MCF 10A (cell line): ENCODE measurements at places on chromosomes 5 and 9. TPM values are rescaled to one million over a fixed set of nuclear protein-coding genes. Genes with fewer than 3 reads are reported as not detected.

GRCh38 chr5:126414874-126415502, 8.2 kb upstream of the GRAMD2B start:
- no peak overlapping the region for H3K27ac ChIP-seq
- H3K4me1 ChIP-seq = peaks cover 9% of the 10 kb centered on the region
- H3K4me3 ChIP-seq = no peak overlapping the region
- DNase-seq = peak; percentile 72

DNA sequence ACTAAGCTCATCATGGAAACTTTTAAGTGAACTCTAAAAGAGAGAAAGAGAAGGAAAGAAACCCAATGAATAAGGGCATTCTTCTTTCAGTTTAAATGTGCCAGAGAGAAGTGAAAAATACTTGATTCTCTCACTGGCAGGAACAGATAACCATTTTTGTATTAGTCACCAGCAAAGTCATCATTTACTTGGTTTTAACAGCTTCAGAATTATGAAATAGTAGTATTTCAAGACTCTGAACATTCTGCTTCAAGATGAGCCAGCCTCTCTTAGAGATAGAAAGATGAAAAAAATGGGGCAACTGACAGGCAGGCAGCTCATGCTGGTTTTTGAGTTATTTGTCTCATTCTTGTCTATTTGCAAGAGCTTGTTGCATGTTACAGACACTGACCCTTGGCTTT, 103.5 kb downstream of the GCNT1 start:
- H3K36me3 ChIP-seq = no peaks in the 10 kb centered on the region
- H3K27me3 ChIP-seq = no peaks in the 10 kb centered on the region
- H3K4me1 ChIP-seq = peaks cover 37% of the 10 kb centered on the region

GRCh38 chr5:10612251-10612650, 48.4 kb downstream of the ANKRD33B start:
- H3K4me1 ChIP-seq = peaks cover 7% of the 10 kb centered on the region
- no peaks in the 10 kb centered on the region for H3K27me3 ChIP-seq
- no peak overlapping the region for H3K4me3 ChIP-seq

GRCh38 chr9:117552811-117553210, 138.0 kb upstream of the ASTN2 start:
- no peak for DNase-seq
- no peaks in the 10 kb centered on the region for H3K4me1 ChIP-seq
- H3K27ac ChIP-seq = no peak overlapping the region
- no peak overlapping the region for H3K4me3 ChIP-seq
- H3K36me3 ChIP-seq = no peaks in the 10 kb centered on the region

GRCh38 chr9:112175796-112176315, 759 bp upstream of the SUSD1 start:
- no peak overlapping the region for H3K27ac ChIP-seq
- peak overlapping the region; percentile 35 for H3K4me3 ChIP-seq
- H3K27me3 ChIP-seq = no peaks in the 10 kb centered on the region
- peaks cover 6% of the 10 kb centered on the region for H3K36me3 ChIP-seq
- H3K4me1 ChIP-seq = no peaks in the 10 kb centered on the region

- no peaks in the 10 kb centered on the region for H3K36me3 ChIP-seq
- no peaks in the 10 kb centered on the region for H3K27me3 ChIP-seq
- no peak for DNase-seq
- H3K4me1 ChIP-seq = no peaks in the 10 kb centered on the region
- no peak overlapping the region for H3K4me3 ChIP-seq
- H3K27ac ChIP-seq = no peak overlapping the region
Observed at GRCh38 chr5:33065131-33065530, 354.0 kb downstream of the NPR3 start.

DNA sequence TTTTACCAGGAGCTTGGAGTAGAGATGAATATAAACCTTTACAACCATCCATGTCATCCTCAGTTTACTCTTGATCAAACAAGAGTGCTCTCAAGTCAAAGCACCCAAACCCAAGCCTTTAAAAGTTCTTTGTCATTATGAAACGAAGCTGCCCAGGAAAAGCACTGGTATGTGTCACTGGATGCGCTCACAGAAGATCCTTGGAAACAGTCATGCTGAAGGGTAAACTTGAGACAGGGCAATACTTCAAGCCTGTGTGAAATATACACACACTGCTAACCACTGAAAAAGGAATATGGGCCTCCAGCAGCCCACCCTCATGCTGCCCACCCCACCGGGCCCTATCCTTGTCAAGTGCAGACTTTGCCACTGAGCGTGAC, 84.5 kb downstream of the PRRT1B start:
- H3K27ac ChIP-seq = no peak overlapping the region
- H3K4me3 ChIP-seq = no peak overlapping the region
- peaks cover 14% of the 10 kb centered on the region for H3K4me1 ChIP-seq
- no peak for DNase-seq
- H3K27me3 ChIP-seq = no peaks in the 10 kb centered on the region
- peaks cover 28% of the 10 kb centered on the region for H3K36me3 ChIP-seq

- DNase-seq = peak; percentile 97
- no peaks in the 10 kb centered on the region for H3K27me3 ChIP-seq
- H3K27ac ChIP-seq = peak overlapping the region; percentile 74
- peaks cover 68% of the 10 kb centered on the region for H3K4me1 ChIP-seq
Observed at GRCh38 chr5:132260714-132261551, 3.4 kb downstream of the PDLIM4 start.

DNA sequence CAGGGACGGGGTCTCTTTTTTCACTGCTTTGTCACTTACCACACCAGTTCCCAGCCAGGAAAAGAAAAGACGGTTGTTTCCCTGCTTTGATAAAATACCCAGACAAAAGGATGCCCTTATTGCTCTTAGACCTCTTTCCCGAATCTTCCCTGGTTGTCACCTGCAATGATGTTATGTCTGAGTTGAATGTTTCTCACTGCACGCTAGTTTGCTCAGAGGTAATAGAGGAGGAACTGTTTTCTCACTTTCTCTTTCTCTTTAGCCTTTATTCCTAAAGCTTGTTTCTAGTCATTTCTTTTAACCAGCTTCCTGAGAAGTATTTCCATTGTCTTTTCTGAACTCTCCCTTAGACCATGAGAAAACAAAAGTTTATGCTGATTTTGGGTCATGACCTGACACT, 32.9 kb downstream of the ACER2 start:
- no peaks in the 10 kb centered on the region for H3K4me1 ChIP-seq
- peaks cover 28% of the 10 kb centered on the region for H3K36me3 ChIP-seq
- DNase-seq = no peak
- H3K27ac ChIP-seq = no peak overlapping the region

GRCh38 chr9:115200711-115201505, 83.0 kb upstream of the TNC start:
- H3K4me1 ChIP-seq = peaks cover 35% of the 10 kb centered on the region
- peak; percentile 47 for DNase-seq
- H3K36me3 ChIP-seq = no peaks in the 10 kb centered on the region
- H3K4me3 ChIP-seq = no peak overlapping the region
- H3K27me3 ChIP-seq = no peaks in the 10 kb centered on the region

DNA sequence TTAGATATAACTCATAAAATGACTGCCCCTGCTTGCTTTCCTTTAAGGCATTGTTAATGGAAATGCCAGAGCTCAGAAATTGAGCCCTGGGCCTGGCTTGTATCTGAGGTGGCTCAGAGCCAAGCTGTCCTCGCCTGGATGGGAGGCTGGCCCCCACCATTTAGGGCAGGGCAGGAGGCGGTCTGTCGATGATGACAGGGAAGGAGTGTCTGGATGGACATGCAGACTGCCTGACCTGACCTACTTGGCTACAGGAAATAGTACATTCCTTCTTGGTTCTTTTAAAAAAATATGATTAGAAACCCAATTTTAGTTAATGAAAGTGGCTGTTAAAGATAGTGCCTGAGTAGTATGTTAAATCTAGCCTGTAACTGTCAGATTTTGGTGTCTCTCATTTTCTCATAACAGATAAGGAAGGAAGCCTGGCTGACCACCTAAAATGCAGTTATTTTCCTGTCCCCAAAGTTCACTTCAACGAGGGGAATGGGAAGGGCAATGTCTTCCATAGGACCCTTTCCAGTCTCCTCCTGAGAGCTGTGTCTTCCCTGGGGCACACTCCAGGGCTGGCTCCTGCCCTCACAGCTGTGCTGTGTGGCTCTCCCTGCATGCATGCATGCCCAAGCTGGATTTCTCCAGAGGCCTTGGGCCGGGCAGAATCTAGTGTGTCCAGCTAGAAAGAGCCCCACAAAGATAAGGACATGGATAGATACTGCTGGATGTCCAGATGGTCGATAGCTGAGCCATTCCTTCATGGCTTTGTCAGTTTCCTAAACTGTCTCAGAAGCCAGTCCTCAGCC, 42.3 kb downstream of the MACROH2A1 start:
- DNase-seq = peak; percentile 26
- no peaks in the 10 kb centered on the region for H3K27me3 ChIP-seq
- H3K27ac ChIP-seq = no peak overlapping the region
- peaks cover 6% of the 10 kb centered on the region for H3K4me1 ChIP-seq
- no peak overlapping the region for H3K4me3 ChIP-seq

DNA sequence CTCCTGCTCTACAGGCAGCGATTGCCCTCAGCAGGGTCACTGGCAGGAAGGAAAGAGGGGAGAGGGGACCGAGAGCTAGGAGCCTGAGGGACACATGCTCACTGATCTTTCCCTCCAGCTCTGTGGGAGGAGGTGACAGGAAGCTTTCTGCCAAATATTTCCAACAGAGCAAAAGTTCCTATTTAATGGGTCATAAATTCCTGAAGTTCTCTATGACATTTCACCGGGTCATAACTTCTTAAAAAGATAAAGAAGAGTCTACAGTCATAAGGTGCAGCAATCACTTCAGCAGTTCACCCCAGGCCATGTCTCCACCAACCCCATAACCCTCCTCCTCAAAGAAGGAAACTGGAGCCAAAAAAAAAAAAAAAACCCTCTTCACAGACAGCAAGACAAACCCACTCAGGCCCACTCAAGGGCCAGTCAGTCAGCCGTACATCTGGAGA, 481.1 kb downstream of the NR2F1-AS1 start:
- H3K4me3 ChIP-seq = no peak overlapping the region
- no peak overlapping the region for H3K27ac ChIP-seq
- no peaks in the 10 kb centered on the region for H3K36me3 ChIP-seq
- no peaks in the 10 kb centered on the region for H3K27me3 ChIP-seq
- DNase-seq = no peak

- no peaks in the 10 kb centered on the region for H3K36me3 ChIP-seq
- no peak overlapping the region for H3K27ac ChIP-seq
- H3K4me3 ChIP-seq = no peak overlapping the region
- no peak for DNase-seq
Observed at GRCh38 chr9:137487454-137488326, 28.6 kb upstream of the NSMF start.

- no peak for DNase-seq
- no peaks in the 10 kb centered on the region for H3K4me1 ChIP-seq
- no peak overlapping the region for H3K4me3 ChIP-seq
- no peak overlapping the region for H3K27ac ChIP-seq
Observed at GRCh38 chr5:137699336-137700281, 36.3 kb downstream of the KLHL3 start.

DNA sequence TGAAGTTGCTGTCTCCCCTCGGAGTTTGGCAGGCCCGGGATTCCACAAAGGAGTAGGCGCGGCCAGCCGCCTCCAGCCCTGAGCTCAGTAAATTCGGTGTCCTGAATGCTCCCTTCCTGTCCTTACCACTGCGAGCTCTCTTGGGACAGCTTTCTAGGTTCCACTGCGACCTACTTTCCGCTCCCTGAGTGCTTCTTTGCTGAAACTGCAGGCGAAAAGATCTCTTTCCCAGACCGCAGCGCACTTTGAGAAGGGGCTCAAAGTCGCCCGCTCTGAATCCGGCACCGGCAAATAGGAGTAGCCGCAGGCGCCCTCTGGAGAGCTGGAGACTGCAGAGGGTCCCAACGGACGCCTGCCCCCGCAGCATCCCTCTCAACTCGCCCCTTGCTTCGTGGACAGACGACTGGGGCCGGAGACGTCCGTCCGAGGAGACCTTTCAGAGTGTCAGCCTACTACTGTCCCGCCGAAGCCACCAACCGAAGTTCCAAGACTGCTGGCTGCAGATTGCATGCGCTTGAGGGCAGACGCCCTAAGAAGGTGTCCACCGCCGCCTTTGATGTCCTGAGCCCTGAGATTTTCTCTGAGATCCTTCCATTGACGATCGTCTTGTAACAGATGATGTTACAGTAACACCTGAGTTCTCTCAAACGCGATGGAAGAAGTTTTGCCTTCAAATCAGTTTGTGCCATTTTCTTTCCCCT, 96.0 kb downstream of the ANXA2R start:
- H3K27me3 ChIP-seq = no peaks in the 10 kb centered on the region
- H3K4me3 ChIP-seq = no peak overlapping the region
- H3K4me1 ChIP-seq = peaks cover 8% of the 10 kb centered on the region
- no peaks in the 10 kb centered on the region for H3K36me3 ChIP-seq

DNA sequence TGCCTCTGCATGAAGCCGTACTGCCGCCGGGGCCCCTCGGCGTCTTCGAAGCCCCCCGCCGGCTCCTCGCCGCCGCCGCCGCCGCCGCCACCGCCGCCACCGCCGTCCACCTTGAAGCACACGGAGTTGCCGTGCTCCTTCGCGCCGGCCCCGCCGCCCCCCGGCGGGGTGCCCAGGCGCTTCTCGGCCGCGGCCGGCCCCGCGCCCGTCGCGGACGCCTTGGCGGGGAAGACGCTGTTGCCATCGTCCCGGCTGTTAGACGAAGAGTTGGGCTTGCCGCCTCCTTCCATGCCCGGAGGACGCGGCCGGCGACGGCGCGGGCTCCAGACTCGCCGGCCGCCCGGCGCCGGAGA, 400 bp downstream of the HCN1 start:
- no peaks in the 10 kb centered on the region for H3K36me3 ChIP-seq
- H3K4me1 ChIP-seq = no peaks in the 10 kb centered on the region
- no peak overlapping the region for H3K27ac ChIP-seq
- no peaks in the 10 kb centered on the region for H3K27me3 ChIP-seq

GRCh38 chr5:61906820-61907219, 399.2 kb upstream of the KIF2A start:
- no peak overlapping the region for H3K27ac ChIP-seq
- no peak for DNase-seq
- no peak overlapping the region for H3K4me3 ChIP-seq
- peaks cover 6% of the 10 kb centered on the region for H3K4me1 ChIP-seq
- H3K36me3 ChIP-seq = peaks cover 6% of the 10 kb centered on the region

GRCh38 chr9:101119206-101119819, 90.8 kb downstream of the PLPPR1 start:
- peaks cover 47% of the 10 kb centered on the region for H3K27me3 ChIP-seq
- H3K4me3 ChIP-seq = no peak overlapping the region
- H3K36me3 ChIP-seq = no peaks in the 10 kb centered on the region
- no peaks in the 10 kb centered on the region for H3K4me1 ChIP-seq

- H3K4me3 ChIP-seq = peak overlapping the region; percentile 31
- DNase-seq = no peak
- H3K27me3 ChIP-seq = no peaks in the 10 kb centered on the region
- peak overlapping the region; percentile 17 for H3K27ac ChIP-seq
- H3K36me3 ChIP-seq = no peaks in the 10 kb centered on the region
- peaks cover 51% of the 10 kb centered on the region for H3K4me1 ChIP-seq
Observed at GRCh38 chr5:102760815-102761214, 5.7 kb downstream of the PAM start.

- no peak overlapping the region for H3K4me3 ChIP-seq
- H3K4me1 ChIP-seq = peaks cover 10% of the 10 kb centered on the region
- H3K27ac ChIP-seq = no peak overlapping the region
- H3K27me3 ChIP-seq = peaks cover 38% of the 10 kb centered on the region
Observed at GRCh38 chr9:89928106-89928505, 323.3 kb downstream of the GADD45G start.

The GFI1B gene
- not detected in 2 replicates for total RNA-seq

The TLX3 gene
- not detected in 2 replicates for total RNA-seq

The HSPB3 gene
- not detected in 2 replicates for total RNA-seq

The NR5A1 gene
- not detected in 2 replicates for total RNA-seq

The ADGRD2 gene
- total RNA-seq = not detected in 2 replicates

The CDH9 gene
- not detected in 2 replicates for total RNA-seq

The TEX48 gene
- total RNA-seq = not detected in 2 replicates

The ZNF484 gene
- 7.1 and 7.3 TPM in 2 replicates for total RNA-seq

The RFESD gene
- total RNA-seq = 4.2 and 5.9 TPM in 2 replicates

The DAPK1 gene
- total RNA-seq = 19.7 and 35.7 TPM in 2 replicates

The EIF4E1B gene
- total RNA-seq = not detected in 2 replicates

The FAM151B gene
- 1.8 TPM in 2 replicates for total RNA-seq

The EXOSC3 gene
- 44.8 and 50.9 TPM in 2 replicates for total RNA-seq

The CNTFR gene
- total RNA-seq = not detected in 2 replicates
